ENCODE measurements at places on chromosomes 7 and 10.

GRCh38 chr7:14389181-14389591 lies 399.7 kb upstream of the ETV1 start:
- no peak for DNase-seq

DNA sequence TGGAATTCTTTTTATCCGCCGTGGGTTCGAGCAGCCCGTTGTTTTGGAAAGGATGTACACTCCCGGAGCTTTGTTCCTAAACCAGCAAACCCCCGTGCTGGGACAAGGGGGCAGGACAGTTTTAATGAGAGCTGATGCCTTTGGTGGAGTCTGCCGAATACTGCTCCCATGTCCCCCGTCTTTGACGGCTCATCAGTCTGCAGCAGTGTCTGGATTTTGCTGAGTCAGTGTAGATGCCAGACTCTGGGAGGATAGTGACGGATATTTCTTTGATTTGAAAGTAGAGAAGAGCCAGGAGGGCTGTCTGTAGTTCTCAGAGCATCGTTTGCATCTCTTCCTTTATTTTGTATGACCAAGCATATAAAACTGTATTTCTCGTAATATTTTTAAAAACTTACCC lies 74.9 kb upstream of the BTBD16 start:
- no peak for DNase-seq

DNA sequence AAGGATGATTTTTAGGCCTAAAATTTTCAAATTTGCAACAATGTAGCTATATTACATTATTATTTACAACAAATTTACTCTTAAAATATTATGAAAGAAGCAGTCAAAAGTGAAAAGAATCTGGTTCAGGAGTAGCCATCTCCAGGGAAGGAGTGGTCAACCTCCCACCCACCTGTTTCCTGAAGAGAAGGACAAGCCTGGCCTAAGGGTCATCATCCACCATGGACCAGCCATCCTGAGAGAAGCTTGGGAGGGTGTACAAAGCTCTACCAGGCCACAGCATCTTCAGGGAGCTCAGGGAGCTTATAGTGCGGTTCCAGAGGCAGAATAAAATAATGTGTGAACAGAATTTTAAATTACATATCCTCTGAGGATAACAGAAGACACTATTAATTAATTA lies 38.1 kb downstream of the COL1A2 start:
- DNase-seq = no peak

GRCh38 chr10:70592746-70593512 lies 9.6 kb downstream of the PRF1 start:
- no peak for DNase-seq

- DNase-seq = no peak
Observed at GRCh38 chr7:157550300-157551275, 213.8 kb downstream of the DNAJB6 start.

- no peak for DNase-seq
Observed at GRCh38 chr10:51733057-51733456, 33.7 kb upstream of the CSTF2T start.

- DNase-seq = no peak
Observed at GRCh38 chr7:20651960-20652544, 36.6 kb downstream of the ABCB5 start.

- no peak for DNase-seq
Observed at GRCh38 chr7:74063223-74063641, 20.4 kb upstream of the LIMK1 start.

DNA sequence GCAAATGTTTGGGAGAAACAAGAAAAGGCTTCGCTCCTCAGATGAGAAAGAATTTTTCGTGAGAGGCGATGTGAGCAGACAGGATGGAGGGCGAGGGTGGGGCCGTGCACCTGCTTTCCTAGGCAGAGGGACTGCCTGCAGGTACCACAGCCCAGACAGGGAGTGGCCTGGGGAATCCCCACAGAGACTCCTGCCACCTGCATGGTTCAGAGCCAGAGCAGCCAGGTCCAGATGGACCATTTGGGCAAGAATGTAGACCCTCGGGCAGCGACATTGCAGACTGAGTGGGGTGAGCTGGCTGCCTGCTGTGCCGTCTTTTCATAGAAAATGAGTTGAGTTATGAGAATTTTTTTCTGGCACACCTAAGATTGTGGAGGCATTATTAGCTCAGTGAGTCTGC lies 216.8 kb downstream of the SNX10 start:
- no peak for DNase-seq

- DNase-seq = no peak
Observed at GRCh38 chr7:17674166-17674942, 265.9 kb downstream of the SNX13 start.

DNA sequence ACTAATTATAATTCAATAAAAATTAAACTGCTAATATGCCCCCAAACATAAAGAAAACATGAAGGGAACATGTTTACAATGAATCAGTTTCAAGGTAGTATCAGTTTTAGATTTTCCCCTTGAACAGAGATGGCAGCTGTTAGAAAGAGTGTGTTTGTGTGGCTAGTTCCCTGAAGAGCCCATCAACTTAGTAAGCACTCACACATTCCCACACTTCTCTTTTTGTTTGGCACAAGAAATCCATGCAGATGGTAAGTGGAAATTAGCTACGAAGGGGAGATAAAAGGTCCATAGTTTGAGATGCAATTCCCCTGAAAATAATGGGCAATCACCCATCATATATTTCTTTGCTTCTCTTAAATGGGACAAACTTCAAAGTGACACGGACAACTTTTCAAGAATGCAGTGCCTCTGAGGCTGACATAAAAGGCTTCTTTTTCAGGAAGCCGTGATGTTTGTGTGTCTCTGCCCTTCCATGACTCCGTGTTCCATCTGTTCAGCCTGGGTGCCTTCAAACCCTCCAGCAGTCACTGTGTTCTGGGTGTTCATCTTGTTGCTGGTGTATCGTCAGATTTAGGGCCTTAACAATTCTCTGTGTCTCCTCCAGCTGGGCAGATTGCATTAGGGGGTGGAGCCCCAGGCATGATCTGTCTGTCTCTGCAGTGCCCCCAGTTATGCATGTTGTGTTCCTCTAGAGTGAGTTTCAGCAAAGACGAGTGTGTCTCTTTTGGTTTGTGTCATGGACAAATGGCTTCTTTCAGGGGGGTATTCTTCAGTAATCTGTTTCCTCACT lies 259.5 kb upstream of the NPY start:
- no peak for DNase-seq

DNA sequence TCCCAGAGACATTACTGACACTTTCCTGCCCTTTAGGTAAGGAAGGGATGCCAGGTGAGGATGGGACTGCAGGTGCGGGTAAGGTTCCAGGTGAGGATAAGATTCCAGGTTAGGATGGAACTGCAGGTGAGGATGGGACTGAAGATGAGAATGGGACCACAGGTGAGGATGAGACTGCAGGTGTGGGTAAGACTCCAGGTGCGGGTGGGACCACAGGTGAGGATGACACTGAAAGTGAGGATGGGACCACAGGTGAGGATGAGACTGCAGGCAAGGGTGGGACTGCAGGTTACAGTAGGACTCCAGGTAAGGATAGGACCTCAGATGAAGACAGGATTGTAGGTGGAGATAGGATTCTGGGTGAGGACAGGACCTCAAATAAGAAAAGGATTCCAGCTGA lies 322.3 kb downstream of the WDR37 start:
- DNase-seq = no peak

- no peak for DNase-seq
Observed at GRCh38 chr7:116598861-116599260, 73.1 kb upstream of the MET start.

DNA sequence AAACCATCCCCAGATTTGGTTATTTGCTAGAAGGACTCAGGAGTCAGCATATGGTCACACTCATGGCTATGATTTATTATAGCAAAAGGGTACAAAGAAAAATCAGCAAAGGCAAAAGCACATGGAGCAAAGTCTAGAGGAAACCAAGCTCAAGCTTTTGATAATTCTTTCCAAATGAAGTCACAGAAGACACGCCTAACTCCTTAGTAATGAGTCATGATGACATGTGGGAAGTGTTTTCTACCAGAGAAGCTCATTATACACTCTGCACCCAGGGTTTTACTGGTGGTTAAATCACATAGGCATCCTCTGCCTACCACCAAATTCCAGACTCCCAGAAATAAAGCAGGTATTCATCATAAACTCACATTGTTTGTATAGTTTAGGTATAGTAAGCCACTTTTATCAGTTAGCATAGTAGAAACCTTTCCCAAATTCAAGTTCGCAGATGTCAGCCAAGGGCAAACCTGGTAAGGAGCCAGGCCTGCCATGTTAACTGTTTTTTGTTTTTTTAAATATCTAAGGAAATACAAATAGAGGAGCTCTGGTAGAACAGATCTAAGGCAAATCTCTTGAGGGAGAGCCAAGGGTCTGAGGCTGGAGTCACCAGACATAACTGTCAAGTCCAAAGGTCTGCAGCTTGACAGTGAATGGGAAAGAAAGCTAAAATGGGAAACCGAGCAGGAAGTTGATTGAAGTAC lies 15.4 kb upstream of the HIBADH start:
- no peak for DNase-seq

DNA sequence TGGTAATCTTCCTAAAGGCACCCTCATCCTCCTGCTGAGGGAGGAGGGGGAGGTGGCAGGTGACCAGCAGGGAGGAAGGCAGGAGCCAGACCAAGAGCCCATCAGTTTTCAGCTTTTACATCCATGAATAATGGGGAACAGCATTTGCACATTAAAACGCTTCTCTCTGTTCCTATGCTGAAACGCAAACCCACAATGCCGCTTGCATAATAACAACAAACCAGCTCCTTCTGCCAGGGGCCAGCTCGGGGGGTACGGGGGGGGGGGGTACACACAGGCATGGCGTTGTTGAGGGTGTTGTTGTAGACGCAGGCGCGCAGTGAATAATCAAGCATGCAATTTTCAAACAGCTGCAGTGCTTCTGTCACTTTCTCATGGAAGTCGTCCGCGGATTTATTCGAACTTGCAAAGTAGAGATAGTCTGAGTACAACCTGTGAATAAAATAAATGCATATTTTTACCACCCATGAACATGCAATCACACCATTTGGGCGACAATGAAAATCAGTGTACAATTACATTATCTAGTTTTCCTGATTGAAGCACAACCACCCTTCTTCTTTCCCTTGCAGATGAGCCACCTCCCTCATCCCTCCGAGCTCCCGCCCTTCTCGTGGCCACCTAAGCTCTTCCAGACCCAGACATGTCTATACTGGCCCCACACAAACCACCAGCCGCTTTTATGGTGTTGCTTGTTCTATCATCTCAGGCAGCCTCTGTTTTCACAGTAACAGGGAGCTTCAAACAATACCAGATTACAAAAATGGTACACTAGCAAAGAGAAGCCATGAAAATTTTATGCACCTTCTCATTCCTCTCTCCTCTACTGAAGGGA lies 72.2 kb downstream of the CHST15 start:
- DNase-seq = no peak

DNA sequence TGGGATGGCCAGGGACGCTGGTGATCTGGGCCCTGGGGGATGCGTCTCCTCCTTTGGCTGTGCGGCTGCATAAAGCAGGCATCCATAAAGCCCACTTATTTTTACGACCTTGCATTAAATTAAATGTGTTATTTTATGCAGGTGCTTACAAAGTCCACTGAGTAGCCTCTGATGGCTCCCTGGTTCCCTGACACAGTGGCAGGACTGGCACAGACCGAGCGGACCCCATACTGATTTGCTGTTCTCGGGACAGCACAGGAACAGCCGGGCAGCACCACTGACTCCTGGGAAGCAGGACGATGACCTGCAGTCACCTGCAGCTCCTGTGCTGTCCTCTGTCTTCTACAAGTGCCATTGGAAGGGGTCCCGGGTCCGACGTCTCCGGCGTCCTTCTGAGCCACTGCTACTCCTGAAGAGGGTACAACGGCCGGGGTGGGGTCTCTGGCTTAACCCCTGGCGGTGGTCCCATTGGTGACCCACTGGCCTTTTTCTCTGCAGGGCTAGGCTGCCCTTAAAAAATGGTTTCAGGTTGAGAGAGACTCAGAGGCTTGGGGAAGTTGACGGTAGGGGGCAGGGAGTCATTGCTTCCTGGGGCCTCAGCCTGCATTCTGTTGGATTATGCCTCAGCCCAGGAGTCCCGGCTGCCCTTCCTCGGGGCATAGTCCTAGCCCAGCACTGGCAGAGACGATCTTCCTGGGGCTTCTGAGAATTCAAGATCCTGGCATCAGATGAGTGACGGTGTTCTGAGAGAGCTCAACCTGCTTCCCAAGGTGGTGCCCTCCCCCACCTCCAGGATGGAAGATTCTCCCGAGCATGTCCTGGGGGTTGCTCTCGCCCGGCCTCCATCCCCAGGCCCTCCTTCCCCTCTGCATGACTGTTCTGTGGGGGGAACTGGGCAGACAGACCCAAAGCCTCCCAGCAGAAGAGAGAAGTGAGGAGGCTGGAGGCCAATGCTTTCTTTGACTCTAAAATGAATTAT lies 330.1 kb downstream of the ADARB2 start:
- DNase-seq = no peak

- no peak for DNase-seq
Observed at GRCh38 chr10:69907517-69907916, 105.8 kb downstream of the COL13A1 start.

DNA sequence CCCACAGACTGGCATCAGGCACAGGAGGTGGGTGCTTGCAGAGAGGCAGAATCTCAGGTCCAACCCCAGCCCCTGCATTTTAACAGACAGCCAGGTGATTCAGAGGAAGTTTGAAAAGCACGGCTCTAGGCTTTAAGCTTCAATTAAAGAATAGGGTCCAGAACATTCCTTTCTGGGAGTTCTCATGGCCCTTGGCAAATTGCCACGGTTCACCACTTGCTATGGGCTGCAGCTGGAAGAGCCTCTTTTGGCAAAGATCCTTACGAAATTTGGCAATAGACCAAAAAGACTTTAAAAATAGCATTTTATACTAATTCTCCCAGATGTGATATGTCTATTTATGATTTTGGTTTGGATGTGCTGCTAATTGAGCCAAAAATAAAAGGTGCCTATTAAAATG lies 148.1 kb downstream of the ITGA8 start:
- DNase-seq = no peak

DNA sequence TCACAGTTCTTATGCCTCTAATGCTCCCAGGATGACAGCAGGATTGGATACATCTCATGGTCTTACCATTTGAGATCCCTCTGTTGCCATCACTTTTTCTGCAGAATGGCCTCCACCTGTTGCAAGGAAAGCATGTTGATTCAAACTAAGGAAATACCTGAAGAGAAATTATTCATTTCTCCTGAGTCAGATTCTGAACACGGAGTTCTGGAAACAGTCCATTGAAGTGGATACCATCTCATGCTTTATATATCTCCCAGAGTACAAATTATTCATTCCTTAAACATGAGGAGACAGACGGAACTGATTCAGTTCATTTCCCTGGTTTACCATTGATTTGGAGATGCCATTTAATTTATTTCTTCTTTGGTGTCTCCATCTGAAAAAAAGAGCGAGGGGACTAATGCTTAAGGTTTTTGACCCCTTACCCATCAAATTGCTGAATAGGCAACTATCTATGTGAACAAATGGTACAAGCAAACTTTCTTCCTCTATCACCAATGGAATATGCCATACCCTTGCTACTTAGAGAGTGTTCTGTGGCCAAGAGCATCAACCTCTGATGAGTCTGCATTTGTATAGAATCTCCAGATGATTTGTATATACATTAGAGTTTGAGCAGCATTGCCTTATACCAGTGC lies 305.0 kb upstream of the LRGUK start:
- no peak for DNase-seq

- no peak for DNase-seq
Observed at GRCh38 chr10:125017547-125018298, 75.8 kb downstream of the ZRANB1 start.
